ENCODE measurements at places on chromosomes 2 and 18.

DNA sequence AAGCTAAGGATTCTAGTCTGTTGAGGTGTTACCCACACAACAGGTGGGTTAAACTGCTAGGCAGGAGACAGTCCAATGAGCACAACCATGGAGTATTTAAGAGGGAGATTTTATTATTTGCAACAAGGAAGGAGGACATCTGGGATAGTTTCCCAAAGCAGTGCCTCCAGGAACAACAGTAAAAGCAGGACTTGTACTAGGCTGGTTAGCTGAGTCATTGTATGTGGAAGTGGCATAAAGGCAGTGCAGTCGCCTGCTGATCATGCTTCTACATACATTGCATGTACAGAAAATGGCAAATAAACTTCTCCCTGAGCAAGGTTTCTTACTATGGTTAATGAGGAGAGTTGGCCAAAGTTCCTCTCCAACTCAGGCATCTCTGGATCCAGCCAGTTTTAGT lies 46.1 kb upstream of the CYTIP start:
- DNase-seq = no peak

DNA sequence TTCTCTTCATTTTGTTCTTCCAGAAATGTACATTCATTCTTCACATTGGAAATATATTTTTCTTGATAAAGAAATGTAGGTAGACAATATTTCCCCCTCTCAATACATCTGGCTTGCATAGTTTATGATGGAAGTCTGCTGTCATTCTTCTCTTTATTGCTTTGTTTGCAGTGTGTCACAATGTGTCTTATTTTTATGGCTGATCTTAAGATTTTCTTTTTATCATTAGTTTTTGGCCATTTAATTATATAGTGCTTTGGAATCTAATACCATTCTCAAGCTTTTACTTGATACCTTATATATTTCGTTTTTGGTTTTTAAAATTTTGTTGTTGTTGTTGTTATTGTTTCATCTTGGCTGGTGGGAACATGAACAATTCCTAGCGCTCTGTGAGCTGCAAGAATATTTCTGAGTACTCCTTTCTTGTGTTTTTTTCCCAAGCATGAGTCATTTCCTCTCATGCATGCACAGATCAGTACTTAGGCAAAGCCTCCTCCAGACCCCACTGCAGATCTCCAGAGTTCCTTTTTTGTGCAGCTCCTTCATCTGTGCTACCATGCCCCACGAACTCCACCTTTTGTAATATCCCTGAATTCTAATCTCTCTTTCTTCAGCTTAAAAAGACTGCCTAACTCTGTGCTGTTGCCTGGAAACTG lies 13.7 kb upstream of the MMADHC start:
- DNase-seq = no peak

DNA sequence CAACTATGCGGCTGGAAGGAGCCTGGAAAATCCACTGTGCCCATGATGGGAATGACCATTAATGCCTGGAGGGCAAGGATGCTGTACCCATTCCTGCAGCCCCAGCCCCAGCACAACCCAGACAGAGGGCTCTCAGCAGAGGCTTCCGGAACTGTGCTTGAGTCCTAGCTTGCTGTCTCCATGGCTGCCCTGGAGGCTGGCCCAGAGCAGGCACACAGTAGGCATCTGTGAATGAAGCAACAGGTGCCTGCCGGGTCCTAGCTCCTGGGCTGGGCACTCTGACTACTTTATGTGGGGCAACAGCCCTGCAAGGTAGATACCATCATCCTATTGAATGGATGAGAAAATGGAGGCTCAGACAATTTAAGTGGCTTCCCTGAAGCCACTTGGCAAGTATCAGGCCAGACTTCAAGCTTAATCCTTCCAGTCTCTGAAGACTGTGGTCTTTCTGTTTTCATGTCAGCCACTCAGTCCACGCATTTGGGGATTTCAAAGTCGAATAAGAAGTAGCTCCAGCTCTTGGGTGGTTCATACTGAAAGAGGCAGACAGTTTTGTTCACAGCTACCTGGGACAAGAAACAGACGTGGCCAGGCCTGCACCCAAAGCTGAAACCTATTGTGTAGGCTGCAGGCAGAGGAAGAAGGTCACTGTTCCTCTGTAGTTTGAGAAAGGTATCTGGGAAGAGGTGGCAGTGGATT lies 237.5 kb downstream of the ZBTB7C start:
- DNase-seq = no peak

- DNase-seq = no peak
These were observed 66.6 kb downstream of the MYL12B start for GRCh38 chr18:3328532-3328931.

DNA sequence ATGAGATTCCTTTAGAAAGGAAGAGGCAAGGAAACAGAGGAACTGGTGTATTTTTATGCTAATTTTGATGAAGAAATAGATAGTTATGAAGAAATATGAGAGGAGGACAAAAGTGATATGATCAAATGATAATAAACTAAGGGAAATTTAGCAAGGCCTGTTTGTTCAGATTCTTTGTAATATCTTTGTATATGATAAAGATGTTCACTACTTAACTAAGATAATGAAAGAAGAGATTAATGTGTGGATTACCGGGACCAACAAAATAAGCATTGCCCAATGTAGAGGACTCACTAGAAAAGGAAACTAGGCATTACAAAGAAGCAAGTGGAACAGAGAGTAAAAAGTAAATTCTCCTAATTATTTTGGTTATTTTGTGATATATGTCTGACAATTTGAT lies 99.0 kb upstream of the FIGN start:
- DNase-seq = no peak

DNA sequence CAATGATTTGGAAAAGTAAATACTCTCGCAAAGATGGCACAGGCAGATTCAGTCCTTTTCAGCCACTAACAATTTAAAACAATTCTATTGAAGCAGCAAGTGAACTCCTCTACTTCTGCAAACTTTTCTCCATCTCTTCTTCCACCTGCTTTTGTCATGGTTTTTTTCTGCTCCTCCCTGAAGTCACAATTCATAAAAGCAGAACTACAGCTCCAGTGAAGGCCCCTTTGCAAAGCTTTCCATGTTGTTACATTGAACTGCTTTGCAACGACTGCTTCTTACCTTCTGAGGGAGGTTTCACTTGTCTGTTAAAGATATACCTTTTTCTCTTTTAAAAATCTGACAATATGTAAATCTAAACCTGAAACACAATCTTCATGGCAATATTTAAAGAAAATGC lies 3.7 kb upstream of the SERTAD2 start:
- no peak for DNase-seq

GRCh38 chr2:41180387-41180786 lies 728.5 kb upstream of the SLC8A1 start:
- DNase-seq = no peak

DNA sequence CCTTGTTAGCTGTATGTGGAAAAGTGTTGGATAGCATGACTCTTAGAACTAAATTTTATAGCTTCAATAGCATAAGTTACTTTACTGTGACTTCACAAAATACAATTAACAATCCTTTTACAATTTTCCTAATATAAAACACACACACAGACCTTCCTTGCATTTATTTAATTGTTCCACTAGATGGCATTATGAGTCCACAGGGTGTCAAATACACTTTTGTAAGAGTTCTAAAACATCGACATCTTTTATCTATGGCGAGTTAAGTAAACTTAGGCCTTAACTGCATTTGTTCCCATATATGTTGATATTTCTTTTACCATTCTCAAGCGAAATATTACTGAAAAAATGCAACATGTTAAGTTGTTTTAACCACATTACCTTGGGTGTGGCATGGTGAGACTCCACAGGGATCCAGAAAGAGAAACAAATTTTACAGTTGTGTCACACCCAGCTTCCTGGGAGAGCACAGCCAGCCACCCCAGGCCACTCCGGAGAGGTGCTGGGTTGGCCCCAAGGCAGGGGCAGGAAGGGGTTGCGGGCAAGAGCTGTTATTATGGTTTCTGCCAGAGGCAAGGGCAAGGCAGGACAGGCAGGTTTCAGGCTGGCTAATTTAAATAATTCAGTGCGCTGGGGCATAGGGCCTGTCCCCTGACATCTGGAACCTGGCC lies 312.4 kb upstream of the MC4R start:
- no peak for DNase-seq

DNA sequence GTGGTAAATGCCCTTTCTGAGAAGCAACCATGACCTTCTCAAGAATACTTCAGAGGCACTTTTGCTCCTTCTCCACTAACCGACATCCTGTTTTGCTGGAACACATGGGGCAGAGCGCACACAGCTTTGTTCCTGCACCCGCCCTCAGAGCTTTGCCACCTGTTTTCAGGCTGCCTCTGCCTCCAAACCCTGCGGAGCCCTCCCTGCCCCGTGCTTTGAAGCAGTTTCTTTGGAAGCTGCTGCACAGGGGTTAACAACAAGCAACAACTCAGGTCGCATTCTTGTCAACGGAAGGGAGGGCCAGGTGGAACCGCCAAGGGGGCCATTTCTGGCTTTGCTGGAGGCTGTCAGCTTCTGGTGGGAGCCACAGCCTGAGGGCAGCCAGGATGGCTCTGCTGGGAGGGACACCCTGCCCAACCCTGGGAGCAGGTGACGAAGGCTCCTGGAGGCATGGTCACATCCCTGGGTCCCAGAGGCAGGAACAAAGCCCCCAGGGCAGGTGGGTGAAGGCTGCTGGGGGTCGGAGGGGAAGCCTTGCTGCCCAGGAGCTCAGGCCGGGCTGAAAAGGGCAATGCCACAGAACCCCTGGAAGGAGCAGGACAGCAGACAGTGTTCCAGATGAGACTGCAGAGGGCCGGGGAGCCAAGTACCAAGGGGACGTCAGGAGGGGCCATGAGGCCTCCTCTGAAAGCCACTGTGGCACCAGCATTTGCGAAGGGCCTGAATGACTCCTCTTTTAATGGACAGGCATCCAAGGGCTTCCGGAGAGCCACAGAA lies 46.8 kb downstream of the MRPS5 start:
- DNase-seq = peak; percentile 94

DNA sequence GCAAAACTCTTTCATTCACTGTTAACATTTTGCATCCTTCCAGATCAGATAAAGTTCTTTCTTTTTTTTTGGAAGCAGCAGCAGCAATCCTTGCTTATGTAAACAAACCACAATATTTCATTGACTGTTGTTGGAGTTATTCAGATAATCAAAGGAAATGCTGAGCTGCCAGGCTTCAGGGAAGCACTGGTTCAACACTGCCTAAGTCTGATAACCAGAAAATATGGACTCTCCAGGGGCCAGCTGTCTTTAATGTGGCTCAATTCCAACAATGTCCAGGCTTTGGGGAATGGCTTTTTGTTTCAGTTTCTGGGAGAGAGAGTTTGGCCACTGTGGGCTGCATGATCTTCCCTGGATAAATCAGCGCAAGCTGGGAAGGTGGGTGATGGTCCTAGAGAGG lies 354.3 kb downstream of the AKAIN1 start:
- no peak for DNase-seq

DNA sequence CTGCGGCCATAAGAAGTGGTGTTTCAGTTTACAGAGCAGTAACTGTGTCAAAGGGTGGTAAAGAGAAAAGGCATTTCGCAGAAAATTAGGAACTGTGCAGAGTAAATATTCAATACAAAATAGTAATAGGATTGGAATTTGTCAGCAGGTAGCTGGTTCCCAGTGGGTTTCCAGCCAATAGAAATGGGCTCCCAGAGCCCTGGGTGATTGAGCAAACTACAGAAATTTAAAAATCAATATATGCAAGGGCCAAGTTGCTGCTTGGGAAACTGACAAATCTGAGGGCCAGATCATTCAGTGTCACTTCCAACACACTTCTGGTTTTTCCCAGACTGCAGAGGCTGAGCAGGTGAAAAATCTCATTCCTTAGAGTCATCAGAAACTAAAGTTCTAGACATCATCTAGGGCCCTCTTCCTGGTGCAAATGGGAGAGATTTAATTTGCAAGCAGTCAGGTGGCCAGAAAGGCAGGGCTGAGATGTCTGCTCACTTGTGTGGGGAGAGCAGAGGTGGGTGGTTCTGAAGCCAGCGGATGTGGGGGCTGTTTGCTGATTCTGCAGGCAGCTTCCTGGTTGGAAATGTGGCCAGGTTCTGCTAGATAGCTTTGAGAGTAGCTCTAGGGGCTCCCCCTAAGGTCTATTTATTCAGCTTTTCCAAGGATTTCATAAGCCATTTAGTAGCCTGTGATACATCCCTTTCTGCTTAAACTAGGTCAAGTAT lies 182.4 kb downstream of the NCK2 start:
- DNase-seq = peak; percentile 21

- DNase-seq = no peak
These were observed 442.2 kb upstream of the CWC22 start for GRCh38 chr2:180449171-180449915.

DNA sequence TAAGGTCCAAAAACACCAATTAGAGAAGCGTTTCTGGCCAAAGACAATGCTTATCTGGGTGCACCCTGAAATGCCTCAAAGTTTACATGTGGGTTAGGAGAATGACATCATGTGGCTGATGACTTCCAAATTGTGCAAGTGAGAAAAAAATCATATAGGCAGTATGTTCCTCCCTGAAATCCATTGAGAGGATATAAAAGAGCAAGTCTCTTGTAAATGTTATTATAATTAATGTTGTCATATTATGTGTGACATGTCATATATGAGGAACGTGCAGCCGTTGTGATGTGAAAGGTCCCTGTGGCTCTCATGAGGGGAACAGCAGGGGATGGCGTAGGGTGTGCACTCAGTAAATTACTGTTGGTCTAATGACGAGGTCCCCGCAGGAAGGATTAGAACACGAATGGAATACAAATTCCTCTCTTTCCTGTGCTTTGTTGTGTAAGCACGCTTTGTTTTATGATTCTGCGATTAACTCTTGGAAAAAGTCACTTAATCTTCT lies 290.8 kb downstream of the PRKCE start:
- DNase-seq = no peak

- DNase-seq = no peak
These were observed 56.6 kb downstream of the CLHC1 start for GRCh38 chr2:55175254-55176093.

DNA sequence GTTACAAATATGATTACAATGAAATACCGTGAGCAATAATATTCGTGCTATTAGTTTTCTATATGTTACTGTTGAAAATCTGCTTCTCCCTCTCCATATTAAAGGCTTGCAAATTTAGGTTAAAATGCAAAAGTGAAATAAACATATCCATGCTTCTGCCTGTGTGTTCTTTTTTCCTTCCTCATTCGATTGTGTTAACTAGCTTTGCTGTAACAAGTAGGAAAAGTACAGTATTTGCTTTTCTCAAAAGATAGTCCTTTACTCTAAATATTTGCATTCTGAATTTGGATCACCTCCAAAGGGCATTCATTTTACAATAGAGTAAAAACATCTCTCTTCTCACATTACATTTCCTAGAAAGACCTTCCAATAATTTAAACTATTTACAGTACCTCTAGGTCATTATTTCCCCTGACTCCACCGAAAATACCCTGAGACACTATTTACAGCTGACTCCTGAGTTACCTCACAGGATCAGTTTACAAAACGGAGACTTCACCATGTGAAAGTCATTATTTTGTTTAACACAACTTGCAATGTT lies 835.0 kb upstream of the FANCL start:
- no peak for DNase-seq
